ENCODE measurements at places on chromosomes 7 and 10. TPM values are rescaled to one million over a fixed set of nuclear protein-coding genes. Genes with fewer than 3 reads are reported as not detected.

DNA sequence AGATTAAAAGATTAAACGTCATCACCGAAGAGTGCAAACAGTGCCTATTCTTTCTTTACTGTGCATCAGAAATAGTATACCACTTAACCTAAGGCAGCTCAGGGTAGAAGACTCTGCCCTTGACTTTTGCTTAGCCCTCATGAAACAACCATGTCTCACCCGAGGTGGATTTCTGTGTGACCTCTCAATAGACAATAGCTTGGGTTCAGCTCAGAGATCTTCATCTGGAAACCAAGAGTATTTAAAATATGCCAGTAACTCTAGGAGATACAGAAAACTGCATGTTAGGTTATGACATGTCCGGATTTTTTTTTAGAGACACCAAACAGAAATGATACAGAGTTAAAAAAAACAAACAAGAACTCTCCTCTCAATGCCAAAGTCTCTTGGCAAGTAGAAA is 75.8 kb downstream of the JAZF1 start:
- H3K4me1 ChIP-seq: peaks cover 60% of the 10 kb centered on the region
- no peak for DNase-seq
- no peaks in the 10 kb centered on the region for H3K27me3 ChIP-seq
- no peaks in the 10 kb centered on the region for H3K36me3 ChIP-seq
- H3K27ac ChIP-seq: peak overlapping the region; percentile 81

- H3K4me1 ChIP-seq: no peaks in the 10 kb centered on the region
- H3K27ac ChIP-seq: no peak overlapping the region
- H3K36me3 ChIP-seq: no peaks in the 10 kb centered on the region
Measured at GRCh38 chr10:54808186-54808935, 7.3 kb upstream of the PCDH15 start.

- DNase-seq: no peak
- H3K4me3 ChIP-seq: no peak overlapping the region
- no peaks in the 10 kb centered on the region for H3K27me3 ChIP-seq
Measured at GRCh38 chr10:59304521-59305097, 57.7 kb downstream of the FAM13C start.

DNA sequence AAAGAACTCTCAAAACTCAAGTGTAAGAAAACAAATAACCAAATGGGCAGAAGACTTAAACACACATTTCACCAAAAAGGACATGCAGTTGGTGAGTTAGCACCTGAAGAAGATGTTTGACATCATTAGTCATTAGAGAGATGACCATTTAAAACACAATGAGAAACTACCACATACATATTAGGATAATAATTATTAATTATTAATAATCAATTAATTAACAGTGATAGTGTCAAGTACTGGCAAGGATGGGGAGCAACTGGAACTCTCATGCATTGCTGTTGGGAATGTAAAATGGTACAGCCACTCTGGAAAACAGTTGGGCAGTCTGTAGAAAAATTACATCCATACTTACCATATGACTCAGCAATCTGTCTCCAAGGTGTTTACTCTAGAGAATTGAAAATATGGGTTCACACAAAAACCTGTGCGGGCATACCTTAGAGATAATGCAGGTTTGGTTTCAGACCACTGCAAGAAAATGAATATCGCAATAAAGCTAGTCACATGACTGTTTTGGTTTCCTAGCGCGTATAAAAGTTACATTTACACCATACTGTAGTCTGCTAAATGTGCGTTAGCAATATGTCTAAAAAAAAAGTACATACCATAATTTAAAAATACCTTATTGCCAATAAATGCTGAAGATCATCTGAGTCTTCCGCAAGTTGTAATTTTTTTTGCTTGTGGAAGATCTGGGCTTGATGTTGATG is 30.3 kb downstream of the ARID5B start:
- DNase-seq: no peak
- H3K4me3 ChIP-seq: no peak overlapping the region
- H3K27me3 ChIP-seq: no peaks in the 10 kb centered on the region
- H3K4me1 ChIP-seq: no peaks in the 10 kb centered on the region
- no peak overlapping the region for H3K27ac ChIP-seq
- no peaks in the 10 kb centered on the region for H3K36me3 ChIP-seq

GRCh38 chr10:571688-572451 is 117.6 kb downstream of the DIP2C start:
- peaks cover 8% of the 10 kb centered on the region for H3K4me1 ChIP-seq
- H3K36me3 ChIP-seq: no peaks in the 10 kb centered on the region
- H3K27me3 ChIP-seq: no peaks in the 10 kb centered on the region
- H3K27ac ChIP-seq: no peak overlapping the region

GRCh38 chr10:29326886-29327745 is 38.2 kb downstream of the LYZL1 start:
- H3K36me3 ChIP-seq: no peaks in the 10 kb centered on the region

- no peaks in the 10 kb centered on the region for H3K36me3 ChIP-seq
- H3K4me3 ChIP-seq: no peak overlapping the region
- DNase-seq: no peak
- H3K4me1 ChIP-seq: peaks cover 4% of the 10 kb centered on the region
- no peak overlapping the region for H3K27ac ChIP-seq
Measured at GRCh38 chr10:126126866-126127265, 230.5 kb downstream of the FANK1 start.

DNA sequence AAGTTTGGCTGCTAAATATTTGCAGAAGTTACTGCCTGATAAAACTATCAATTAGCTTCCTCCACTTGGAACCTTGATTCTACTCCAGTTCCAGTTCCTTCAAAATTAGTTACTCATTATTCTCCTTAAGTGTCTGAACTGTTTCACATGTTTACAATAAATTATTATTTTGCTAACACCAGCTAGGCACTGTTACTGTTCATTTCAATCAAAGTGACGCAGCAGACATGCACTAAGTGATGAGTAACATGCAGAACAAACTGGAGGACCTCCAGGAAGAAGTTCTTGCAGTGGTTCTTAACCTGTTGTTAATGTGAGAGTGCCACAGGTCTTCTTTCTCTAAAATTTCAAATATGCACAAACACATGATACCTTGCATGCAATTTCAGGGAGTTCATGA is 491.8 kb upstream of the SEMA3A start:
- no peak overlapping the region for H3K27ac ChIP-seq
- H3K4me1 ChIP-seq: no peaks in the 10 kb centered on the region
- no peak for DNase-seq
- no peaks in the 10 kb centered on the region for H3K27me3 ChIP-seq
- H3K36me3 ChIP-seq: no peaks in the 10 kb centered on the region

DNA sequence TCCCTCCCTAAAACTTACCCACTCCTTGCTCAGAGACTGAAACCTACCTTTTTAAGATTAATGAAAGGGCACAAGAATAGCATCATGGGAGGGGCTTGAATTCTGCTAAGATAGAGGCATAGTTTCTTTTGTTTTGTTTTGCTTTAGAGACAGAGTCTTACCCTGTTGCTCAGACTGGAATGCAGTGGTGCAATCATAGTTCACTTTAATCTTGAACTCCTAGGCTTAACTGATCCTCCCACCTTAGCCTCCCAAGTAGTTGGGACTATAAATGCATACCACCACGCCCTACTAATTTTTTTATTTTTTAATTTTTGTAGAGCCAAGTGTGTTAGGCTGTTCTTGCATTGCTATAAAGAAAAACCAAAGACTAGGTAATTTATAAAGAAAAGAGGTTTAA is 17.7 kb upstream of the DNMBP start:
- no peaks in the 10 kb centered on the region for H3K36me3 ChIP-seq
- H3K4me1 ChIP-seq: no peaks in the 10 kb centered on the region
- DNase-seq: no peak
- H3K27me3 ChIP-seq: no peaks in the 10 kb centered on the region
- no peak overlapping the region for H3K27ac ChIP-seq

GRCh38 chr10:83233691-83234090 is 905.6 kb upstream of the GHITM start:
- H3K27me3 ChIP-seq: no peaks in the 10 kb centered on the region
- no peak overlapping the region for H3K27ac ChIP-seq
- DNase-seq: no peak
- H3K36me3 ChIP-seq: no peaks in the 10 kb centered on the region
- no peaks in the 10 kb centered on the region for H3K4me1 ChIP-seq
- H3K4me3 ChIP-seq: no peak overlapping the region

- no peaks in the 10 kb centered on the region for H3K4me1 ChIP-seq
- DNase-seq: no peak
- H3K27me3 ChIP-seq: no peaks in the 10 kb centered on the region
- H3K27ac ChIP-seq: no peak overlapping the region
- no peaks in the 10 kb centered on the region for H3K36me3 ChIP-seq
Measured at GRCh38 chr10:108230478-108231170, 1066.1 kb upstream of the SORCS1 start.

DNA sequence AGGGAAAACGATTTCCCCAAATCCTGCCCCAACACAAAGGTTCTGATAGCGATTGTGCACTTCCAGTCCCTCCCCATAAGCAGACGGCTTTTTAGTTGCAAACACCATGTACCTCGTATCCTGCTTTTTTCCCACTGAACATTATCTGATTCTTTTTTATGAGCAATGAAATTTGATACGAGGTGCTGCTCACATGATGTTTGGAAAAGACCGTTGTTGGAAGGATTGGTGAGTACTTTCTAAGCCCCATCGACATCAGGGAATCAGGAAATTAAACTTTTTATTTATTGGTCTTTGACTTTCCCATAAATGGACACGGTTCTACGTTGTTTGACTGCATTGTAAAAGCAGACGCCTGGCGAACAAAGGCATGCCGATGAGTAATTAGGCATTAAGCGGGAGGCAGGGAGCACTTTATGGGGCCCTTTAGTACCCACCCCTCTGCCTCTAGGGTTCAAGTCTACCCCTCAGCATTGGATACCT is 49.4 kb downstream of the TEX36 start:
- no peaks in the 10 kb centered on the region for H3K36me3 ChIP-seq
- H3K27me3 ChIP-seq: no peaks in the 10 kb centered on the region
- no peaks in the 10 kb centered on the region for H3K4me1 ChIP-seq
- DNase-seq: no peak
- no peak overlapping the region for H3K27ac ChIP-seq

DNA sequence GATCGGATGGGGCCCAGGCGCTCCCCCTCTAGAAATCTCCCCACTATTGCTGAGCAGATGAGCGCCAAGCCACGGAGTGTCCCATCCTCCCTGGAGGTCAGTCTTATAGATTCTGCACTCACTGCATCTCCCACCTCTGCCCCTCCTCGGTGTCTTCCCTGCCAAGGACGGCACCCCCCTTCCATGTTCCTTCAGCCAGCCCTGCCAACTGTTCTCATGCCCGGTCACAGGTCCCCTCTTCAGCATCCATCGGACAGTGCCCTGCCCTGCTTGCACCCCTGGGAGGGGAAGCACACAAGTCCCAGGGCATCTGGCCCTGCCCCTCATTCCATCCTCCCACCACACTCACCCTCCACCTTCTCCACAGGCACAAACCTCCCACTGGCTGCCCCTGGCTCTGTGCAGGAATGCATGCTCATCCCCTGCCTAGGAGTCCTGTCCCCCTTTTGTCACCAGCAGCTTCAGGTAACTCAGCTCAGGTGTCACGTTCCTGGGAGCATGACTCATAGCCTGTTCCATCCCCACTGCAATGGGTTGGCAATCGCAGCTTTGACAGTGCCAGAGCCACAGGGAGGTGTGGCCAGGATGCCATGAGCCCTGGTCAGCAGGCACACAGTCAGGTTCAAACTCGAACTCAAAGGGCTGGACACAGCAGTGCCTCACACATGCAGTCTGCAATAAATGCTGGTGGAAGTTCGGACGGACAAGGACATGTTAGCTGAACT is 234.7 kb upstream of the TCERG1L start:
- H3K36me3 ChIP-seq: no peaks in the 10 kb centered on the region
- no peak overlapping the region for H3K27ac ChIP-seq
- no peak overlapping the region for H3K4me3 ChIP-seq
- no peaks in the 10 kb centered on the region for H3K4me1 ChIP-seq
- DNase-seq: no peak
- no peaks in the 10 kb centered on the region for H3K27me3 ChIP-seq

DNA sequence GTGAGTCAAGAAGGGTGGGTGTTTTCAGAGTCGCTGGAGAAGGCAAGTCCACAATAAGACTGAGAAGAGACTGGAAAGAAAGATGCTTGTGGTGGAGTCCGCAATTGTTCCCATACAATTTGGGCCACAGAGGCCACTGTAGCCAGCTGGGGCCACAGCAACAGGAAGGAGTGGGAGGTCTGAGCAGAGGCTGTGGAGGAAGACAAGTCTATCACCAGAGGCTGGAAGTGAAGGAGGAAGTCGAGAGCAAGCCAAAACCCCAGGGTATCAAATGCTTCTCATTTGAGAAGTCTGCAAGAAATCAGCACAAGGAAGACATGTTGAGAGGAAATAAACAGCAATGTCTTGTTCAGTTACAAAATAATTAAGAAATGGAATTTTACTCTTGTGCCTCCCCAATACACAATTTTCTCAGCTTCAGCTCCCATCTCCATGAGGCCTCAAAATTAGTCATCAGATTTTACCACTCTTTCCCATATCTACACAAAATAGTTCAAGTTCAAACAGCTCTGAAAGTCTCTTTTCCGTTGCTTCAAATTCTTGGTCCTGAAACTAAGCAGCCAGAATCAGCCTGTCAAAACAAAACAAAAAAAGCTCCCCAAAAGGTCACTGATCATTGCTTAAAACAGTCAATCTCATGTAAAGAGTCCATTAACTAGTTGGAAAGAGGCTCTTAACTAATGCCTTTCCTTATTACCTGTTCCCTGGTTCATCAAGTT is 31.6 kb downstream of the SLC16A12 start:
- no peak for DNase-seq
- H3K36me3 ChIP-seq: no peaks in the 10 kb centered on the region
- no peak overlapping the region for H3K4me3 ChIP-seq

DNA sequence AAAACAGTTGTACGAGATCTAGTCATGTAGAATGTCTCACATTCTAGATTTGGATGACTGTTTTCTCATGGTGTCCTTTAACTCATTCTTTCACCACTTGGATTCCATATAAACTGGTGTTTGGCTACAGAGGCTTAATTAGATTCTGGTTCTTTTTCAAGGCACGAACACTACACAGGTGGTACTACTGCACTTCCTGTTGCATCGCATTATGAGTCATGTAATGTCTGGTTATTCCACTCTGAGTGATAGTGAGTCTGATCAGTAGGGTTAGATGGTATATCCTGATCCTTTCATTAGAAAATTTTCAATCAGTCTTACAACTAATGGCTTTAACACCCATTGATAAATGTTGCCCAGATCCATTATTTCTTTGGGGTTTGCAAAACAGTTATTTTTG is 11.2 kb upstream of the AKAP9 start:
- H3K4me3 ChIP-seq: no peak overlapping the region
- H3K27me3 ChIP-seq: no peaks in the 10 kb centered on the region

GRCh38 chr10:48701941-48702340 is 17.3 kb downstream of the WDFY4 start:
- H3K4me3 ChIP-seq: no peak overlapping the region
- no peak overlapping the region for H3K27ac ChIP-seq
- H3K36me3 ChIP-seq: no peaks in the 10 kb centered on the region
- DNase-seq: peak; percentile 71

Gene HECW1
- total RNA-seq: 5.0 TPM

Gene LRGUK
- total RNA-seq: 13.0 TPM

Gene COPS6
- 88.1 TPM for total RNA-seq

Gene PDAP1
- total RNA-seq: 74.0 TPM

Gene PKD2L1
- 1.6 TPM for total RNA-seq

Gene MGAM2
- 2.7 TPM for total RNA-seq

Gene NKX2-3
- total RNA-seq: 0.24 TPM

Gene GPC2
- 20.7 TPM for total RNA-seq

Gene EPHA1
- 5.9 TPM for total RNA-seq

Gene AGR2
- 0.16 TPM for total RNA-seq
